Left colon (tissue), 2 donors: ENCODE measurements at places on chromosomes 1 and 21.

GRCh38 chr1:205519541-205520131 lies 15.2 kb downstream of the CDK18 start:
- peak; percentile 59 for DNase-seq

- DNase-seq = no peak
Measured at GRCh38 chr1:47970882-47971281, 26.3 kb downstream of the TRABD2B start.

GRCh38 chr1:182446033-182446669 lies 3.8 kb upstream of the RGSL1 start:
- DNase-seq = no peak

- DNase-seq = no peak
Measured at GRCh38 chr1:24639881-24640280, 3.2 kb upstream of the SRRM1 start.

DNA sequence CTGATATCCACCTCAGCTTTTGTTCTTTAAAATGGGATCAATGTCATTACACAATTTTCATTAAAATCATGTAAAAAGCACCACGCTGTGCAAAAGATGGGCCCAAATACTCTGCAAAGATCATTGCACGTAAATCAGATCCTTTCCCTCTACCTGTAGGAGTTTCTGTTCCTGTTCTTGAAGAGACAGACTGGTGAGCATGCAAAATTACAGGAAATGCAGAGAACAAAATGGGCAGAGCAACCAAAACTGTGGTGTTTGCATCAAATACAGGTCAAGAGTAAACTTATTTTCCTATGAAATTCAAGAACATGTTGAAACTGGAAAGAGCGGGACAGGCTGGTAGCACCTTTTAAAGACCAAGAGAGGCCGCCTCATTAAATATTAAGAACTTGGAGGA lies 294.9 kb upstream of the ADGRL2 start:
- DNase-seq = no peak

DNA sequence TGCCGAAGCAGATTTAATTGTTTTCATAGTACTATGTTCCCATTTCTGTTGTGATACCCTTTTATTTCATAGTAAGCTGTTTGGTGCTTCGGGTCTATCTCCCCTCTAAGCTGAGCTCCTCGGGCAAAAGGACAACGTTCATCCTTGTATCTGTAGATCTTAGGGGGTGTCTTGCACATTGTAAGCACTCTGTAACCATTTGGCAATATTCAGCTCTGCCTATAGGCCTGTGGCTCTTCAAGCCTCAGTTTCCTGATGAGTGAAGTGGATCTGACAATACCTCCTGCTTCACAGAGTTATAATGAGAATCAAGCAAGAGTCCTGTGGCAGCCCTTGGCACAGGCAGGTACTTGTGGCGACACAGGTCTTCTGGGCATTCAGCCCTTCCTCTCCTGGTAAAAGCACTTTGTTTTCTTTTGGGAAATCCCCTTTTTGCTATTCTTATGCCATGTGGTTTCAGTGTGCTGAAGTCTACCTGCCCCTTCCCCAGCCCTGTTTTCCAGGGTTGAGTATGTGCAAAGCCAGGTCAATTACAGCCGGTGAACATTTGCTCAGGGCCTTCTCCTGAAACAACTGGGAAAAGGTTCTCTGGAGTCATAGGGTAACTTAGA lies 8.5 kb upstream of the EXO1 start:
- no peak for DNase-seq

DNA sequence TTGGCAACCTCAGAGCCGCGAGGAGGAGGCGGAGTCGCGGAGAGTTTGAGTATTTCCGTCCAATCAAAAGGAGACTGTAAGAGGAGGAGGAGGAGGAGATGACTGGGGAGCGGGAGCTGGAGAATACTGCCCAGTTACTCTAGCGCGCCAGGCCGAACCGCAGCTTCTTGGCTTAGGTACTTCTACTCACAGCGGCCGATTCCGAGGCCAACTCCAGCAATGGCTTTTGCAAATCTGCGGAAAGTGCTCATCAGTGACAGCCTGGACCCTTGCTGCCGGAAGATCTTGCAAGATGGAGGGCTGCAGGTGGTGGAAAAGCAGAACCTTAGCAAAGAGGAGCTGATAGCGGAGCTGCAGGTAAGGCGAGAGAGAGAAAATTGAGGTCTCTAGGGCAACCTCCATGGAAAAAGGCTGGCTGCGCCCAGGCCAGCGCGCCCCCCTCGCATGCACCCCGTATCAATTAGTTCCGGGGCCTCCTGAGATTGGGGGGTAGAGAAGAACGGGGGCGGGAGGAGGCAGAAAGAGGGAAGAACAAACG lies at the start of gene PHGDH:
Gene PHGDH, plus strand, starts transcription at position 131 of the 538 bp plus-strand sequence. Its CDS starts 89 bp downstream, at position 220.
- peak; percentile 58 for DNase-seq

GRCh38 chr1:183577897-183578465 lies 12.3 kb downstream of the NCF2 start:
- no peak for DNase-seq

GRCh38 chr1:40768146-40768990 lies 15.2 kb upstream of the KCNQ4 start:
- no peak for DNase-seq

- no peak for DNase-seq
Measured at GRCh38 chr1:29896300-29896699, 660.0 kb downstream of the PTPRU start.

DNA sequence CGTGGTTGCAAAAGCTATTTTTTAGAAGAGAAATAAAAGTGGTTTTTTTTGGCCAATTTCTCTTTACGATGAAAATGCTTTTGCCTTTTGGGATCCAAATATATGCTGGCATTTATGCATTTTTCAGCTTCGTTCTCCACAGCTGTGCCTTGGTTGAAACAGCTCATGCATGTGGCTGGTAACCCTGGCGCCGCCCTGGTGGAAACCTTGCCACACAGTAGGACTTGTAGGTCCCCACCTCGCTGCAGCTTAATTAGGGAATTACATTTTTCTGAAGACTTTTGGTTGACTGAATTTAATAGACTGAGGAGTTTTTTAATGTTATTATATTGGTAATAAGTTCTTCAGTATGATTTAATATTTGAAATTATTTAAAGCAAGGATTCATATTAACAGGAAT lies 12.7 kb upstream of the PCP4 start:
- DNase-seq = no peak

DNA sequence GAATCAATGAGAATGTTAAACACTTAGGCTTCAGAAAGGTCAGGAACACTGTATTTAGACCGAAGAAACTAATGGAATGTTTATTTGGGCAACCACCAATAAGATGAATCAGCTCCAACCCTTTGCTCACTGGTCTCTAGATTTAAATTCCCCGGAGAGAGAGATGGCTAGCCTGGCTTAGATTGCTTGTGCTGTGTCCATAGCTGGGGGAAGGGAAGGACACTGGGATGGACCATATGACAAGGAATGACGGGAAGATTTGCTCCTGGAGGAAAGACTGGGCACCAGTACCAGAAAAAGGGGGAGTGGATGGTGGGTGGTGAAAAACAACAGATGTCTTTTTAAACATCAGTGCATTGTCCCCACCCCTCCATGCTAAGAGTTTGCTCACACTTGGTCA lies 426.6 kb downstream of the DUSP10 start:
- DNase-seq = no peak

GRCh38 chr1:107328087-107328486 lies 187.2 kb downstream of the NTNG1 start:
- DNase-seq = no peak

GRCh38 chr1:1162597-1163537 lies 10.8 kb upstream of the TTLL10 start:
- peak; percentile 96 for DNase-seq

DNA sequence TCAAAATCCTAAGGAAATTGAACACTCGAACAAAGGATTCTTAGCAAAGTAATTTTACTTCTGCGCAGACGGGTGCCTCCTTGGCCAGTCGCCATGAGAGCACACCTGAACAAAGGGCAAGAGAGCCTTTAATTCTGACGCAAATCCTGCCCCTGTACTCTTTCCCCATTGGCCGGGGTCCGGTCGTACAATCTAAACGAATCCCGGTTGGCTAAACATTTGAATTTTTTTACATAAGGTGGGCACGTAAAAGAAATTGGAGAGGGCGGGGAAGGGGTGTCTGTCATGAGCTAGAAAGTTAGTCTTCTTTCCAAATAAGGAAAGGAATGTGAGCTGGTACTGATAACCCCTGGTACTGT lies 8.2 kb upstream of the IL22RA1 start:
- DNase-seq = peak; percentile 82

DNA sequence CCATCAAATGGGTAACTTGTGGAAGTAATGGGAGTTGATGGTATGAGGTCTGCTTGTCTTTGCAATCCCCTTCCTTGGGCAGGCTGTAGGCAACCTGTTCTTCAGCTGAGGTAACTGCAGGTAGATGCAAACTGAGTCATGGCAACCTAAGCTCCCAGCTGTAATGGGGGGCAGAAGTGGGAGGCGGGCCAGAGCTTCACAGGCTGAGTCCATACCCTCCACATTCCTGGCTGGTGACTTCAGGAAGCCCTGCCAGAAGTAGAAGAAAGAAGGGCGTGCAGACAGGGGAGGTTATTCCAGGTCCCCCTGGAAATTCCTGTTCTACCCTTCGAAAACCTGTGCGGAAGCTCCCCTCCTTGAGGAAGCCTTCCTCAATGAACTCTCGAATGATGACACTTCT lies 44.9 kb downstream of the ARHGEF11 start:
- DNase-seq = no peak

DNA sequence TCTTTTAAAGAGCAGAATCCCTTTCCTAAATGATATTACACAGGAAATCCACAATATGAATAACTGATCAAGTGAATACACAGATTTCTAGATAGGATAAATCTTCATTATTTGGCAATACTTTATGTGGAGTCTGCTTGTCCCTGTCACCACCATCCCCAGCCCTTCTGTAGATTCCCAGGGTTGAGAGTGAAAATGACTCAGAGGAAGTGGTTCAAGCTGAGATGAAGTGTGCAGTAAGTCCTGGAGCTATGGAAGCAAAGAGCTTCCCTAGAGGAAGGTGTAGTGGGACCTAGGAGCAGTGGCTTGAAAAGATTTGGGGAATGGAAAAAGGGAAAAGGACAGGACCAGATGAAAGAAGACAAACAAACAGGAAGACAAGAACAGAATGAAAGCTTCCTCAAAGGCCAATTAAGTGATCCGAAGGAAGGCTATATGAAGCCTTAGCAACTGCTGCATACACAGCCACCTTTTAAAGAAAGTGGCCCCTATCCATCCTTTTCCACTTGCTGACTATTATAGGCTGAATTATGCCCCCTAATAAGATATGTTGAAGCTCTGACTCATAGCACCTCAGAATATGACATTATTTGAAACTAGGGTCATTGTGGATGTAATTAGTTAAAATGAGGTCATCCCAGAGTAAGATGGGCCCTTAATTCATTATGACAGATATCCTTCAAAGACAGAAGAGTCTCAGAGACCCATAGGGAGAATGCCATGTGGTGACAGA lies 96.5 kb upstream of the CAMK1G start:
- DNase-seq = no peak

- no peak for DNase-seq
Measured at GRCh38 chr1:179012038-179012437, 13.7 kb upstream of the FAM20B start.

DNA sequence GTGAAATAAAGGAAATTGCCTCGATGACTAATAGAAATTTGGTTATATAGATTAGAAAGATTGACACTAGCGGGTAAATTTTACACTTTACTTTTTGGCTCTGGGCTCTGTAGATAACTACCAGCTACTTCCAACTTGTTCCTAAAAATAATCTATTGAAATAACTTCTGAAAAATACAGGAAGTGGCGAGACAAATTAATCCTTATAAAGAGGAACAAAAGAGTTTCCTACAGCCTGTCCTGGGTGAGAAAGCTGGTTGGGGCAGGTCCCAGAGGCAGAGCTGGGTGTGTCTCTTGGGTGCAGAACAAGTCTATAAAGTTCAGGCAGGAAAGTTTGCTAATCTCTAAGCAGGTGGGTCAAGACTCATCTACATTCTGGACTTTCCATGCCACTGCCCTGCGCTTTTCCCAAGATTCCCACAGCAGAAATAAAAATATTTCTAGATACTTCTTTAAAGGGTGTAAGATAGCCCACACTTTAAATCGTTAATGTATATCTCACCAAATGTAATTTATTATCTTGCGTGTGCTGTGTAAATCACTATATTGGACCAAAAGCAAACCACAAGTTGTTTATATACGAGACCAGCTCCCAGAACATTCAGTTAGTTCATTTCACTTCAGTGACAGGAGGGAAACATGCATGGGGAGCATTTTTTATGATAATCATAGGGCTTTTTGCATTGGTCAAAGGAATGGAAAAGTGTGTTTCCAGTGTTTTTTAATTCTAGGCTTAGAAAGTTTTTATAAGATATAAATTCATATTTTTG lies 70.1 kb upstream of the NRIP1 start:
- DNase-seq = peak; percentile 57

- DNase-seq = peak; percentile 57
Measured at GRCh38 chr1:185570962-185571361, 163.2 kb upstream of the HMCN1 start.

DNA sequence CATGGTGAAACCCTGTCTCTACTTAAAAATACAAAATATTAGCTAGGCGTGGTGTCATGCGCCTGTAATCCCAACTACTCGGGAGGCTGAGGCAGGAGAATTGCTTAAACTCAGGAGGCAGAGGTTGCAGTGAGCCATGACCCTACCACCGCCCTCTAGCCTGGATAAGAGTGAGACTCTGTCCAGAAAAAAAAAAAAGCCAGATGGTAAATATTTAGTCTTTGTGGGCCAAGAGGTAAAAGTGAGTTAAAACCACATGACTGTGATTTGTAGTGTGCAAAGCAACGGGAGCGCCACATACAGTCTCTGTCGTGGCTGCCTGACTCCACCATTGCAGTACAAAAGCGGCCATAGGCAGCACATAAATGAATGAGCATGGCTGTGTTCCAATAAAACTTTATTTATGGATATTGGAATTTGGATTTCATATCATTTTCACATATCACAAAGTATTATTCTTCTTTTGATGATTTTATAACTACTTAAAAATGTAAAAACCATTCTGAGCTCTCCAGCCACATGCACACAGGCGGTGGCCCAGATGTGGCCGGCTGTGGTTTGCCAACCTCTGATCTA lies 51.8 kb upstream of the CASZ1 start:
- no peak for DNase-seq

- DNase-seq = no peak
Measured at GRCh38 chr1:54401799-54402198, 4.4 kb downstream of the SSBP3 start.

DNA sequence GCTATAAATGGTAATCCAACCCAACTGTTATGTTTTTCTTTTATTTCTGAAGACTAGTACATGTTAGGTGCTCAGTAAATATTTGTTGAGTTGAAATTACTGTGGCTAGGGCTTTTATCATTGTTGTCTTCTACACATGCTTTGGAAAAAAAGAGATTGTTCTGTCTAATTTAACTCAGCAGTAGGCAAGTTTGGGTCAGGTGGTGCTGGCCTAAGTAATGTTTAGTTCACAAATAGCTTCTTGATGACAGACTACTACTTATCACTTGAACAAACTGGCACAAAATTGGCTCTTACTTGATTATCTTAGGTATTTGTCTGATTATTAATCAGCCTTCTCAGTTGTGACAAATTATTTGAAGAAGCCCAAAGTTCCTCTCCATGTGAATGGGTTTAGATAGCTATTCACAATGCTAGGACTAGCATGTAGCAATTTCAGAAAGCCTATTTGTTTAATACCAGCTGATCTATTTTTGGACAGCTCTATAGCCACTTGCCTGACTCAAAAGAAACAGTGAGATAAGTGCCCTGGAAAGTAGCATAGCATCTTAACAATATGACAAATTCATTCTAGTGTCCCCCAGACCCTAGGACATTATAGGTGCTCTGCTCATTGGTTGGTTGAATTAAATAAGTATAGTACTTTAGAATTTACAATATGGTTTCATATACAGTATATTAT lies 32.6 kb downstream of the TMEM200B start:
- no peak for DNase-seq

GRCh38 chr1:61498342-61498741 lies 226.6 kb downstream of the TM2D1 start:
- DNase-seq = no peak
